Kasumi-1 (cell line): ENCODE measurements at places on chromosomes 3 and 15.

GRCh38 chr15:94417501-94418293, 186.3 kb downstream of the MCTP2 start:
- no peak for DNase-seq

GRCh38 chr15:48647962-48648361, 2.5 kb upstream of the FBN1 start:
- peak; percentile 4 for DNase-seq

DNA sequence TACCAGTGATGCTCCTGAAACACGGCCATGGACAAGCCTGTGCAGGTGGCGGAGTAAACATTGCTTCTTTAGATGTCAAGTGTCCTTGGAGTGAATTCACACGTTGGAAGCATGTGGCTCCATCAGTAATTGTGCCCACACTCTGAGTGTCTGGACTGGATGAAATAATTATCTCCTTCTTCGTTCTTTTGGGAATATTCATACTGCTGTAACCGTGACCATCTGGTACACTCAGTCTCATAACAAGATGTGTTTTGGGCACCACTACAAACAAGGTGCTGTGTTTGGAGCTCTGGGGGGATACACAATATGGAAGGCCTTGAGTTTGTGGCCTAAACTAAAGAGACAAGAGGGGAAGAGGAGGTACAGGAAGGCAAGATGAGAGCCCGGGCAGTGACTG, 165.6 kb downstream of the APBA2 start:
- no peak for DNase-seq

- no peak for DNase-seq
Measured at GRCh38 chr3:190294030-190294429, 28.2 kb downstream of the CLDN1 start.

- no peak for DNase-seq
Measured at GRCh38 chr15:99371180-99372103, 120.2 kb downstream of the LRRC28 start.
